ENCODE measurements at places on chromosomes 7 and 10. TPM values are rescaled to one million over a fixed set of nuclear protein-coding genes. Genes with fewer than 3 reads are reported as not detected.

- DNase-seq, result peak; percentile 85
Observed at GRCh38 chr7:102390697-102391484, 5.3 kb upstream of the PRKRIP1 start.

- no peak for DNase-seq
Observed at GRCh38 chr7:98930921-98931320, 52.6 kb downstream of the TRRAP start.

DNA sequence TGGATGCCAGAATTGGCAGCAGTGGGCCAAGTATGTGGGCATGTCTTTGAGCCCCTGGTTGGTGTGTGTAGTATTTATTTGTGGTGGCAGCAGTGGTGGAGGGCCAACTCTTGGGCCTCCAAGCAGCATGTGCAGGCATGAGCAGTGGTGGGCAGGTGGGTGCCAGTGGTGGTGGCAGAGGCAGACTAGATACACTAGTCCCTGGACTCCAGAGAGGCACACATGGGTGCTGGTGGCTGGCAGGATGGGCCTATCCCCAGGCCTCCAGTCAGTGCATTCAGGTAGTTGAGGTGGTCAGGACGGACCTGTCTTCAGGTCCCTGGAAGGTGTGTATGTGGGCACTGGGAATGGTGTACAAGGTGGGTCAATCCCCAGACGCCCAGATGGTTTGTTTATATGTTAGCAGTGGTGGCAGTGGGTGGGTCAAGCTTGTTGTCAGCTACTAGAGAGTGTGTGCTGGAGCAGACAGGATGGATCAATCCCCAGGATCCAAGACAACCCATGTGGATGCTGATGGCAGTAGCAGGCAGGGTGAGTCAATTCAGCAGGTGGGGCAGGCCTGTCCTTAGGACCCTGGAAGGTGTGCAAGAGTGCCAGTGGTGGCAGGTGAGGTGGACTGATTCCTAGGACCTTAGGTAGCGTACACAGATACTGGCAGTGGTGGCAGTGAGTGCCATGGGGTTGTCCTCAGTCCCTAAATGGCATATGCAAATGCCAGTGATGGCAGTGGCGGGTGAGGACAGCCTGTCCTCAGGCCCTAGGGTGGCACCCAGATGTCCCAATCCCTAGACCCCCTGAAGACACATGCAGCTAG is 294.3 kb downstream of the RPS24 start:
- no peak for DNase-seq

DNA sequence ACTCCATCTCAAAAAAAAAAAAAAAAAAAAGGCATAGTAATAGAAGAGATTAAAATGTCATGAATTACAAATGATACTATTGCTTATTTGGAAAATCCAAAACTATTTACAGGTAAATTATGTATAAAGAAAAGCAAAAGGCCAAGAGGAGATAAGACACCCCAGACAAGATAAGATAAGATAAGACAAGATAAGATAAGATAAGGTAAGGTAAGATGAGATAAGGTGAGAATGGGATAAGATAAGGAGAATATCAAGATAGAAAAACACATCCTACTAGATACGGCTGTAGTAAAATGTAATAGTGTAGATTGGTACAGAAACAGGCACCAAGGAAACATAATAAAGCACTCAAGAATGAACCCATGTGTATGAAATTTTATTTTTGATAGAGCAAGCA is 20.9 kb downstream of the VIM start:
- DNase-seq, result no peak

GRCh38 chr10:87675396-87676376 is 16.0 kb downstream of the PAPSS2 start:
- DNase-seq, result no peak

DNA sequence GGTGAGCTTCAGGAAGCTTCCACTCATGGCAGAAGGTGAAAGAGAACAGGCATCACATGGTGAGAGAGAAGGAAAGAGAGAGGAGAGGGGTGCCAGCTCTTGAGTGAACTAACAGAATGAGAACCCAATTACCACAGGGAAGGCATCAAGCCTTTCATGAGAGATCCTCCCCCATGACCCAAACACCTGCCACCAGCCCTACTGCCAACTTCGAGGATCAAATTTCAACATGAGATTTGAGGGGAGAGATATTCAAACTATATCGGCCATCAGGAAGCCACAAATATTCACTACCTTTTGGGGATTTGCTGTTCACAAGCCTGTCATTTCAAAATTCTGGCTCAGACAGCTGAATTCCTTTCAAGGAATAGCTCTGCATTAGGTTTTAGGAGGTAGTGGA is 39.9 kb upstream of the SMNDC1 start:
- DNase-seq, result no peak

SYNPO2L gene
- total RNA-seq, result not detected

RBM20 gene
- total RNA-seq, result 0.24 TPM

Data from omental fat pad (tissue), 4 donors.